ENCODE measurements at places on chromosomes 1 and 21. TPM values are rescaled to one million over a fixed set of nuclear protein-coding genes. Genes with fewer than 3 reads are reported as not detected.

The OR6P1 gene
- not detected for total RNA-seq

The PGLYRP3 gene
- total RNA-seq, result not detected

The ADGRL2 gene
- 11.2 TPM for total RNA-seq

The PRDM15 gene
- 3.7 TPM for total RNA-seq

The RGS13 gene
- total RNA-seq, result not detected

The KIF21B gene
- 2.5 TPM for total RNA-seq

The LORICRIN gene
- total RNA-seq, result not detected

The FLG2 gene
- total RNA-seq, result not detected

The SPRR2E gene
- total RNA-seq, result not detected

The RAB7B gene
- 1.8 TPM for total RNA-seq

The NBPF4 gene
- 0.18 TPM for total RNA-seq

The DMBX1 gene
- total RNA-seq, result 0.68 TPM

The GUCA2B gene
- total RNA-seq, result not detected

The GNAT2 gene
- total RNA-seq, result not detected

The PWP2 gene
- total RNA-seq, result 1.9 TPM

The CRYZL1 gene
- total RNA-seq, result 14.5 TPM

The RHD gene
- not detected for total RNA-seq

The SLC2A5 gene
- total RNA-seq, result 0.04 TPM

The CD84 gene
- not detected for total RNA-seq

The HIPK1 gene
- 17.8 TPM for total RNA-seq

The TCEA3 gene
- total RNA-seq, result 0.42 TPM

The TMCC2 gene
- total RNA-seq, result 2.6 TPM

The PEAR1 gene
- 7.8 TPM for total RNA-seq

The BOLA1 gene
- total RNA-seq, result 30.0 TPM

The WRAP73 gene
- total RNA-seq, result 21.7 TPM

The OR10J1 gene
- not detected for total RNA-seq

The GJB3 gene
- 6.2 TPM for total RNA-seq

The TEDDM1 gene
- total RNA-seq, result not detected

The AQP10 gene
- total RNA-seq, result not detected

The GNG12 gene
- total RNA-seq, result 66.0 TPM

The SPOCD1 gene
- 5.3 TPM for total RNA-seq

The OR2L13 gene
- not detected for total RNA-seq

The SNAP47 gene
- 29.0 TPM for total RNA-seq

The CLCA4 gene
- total RNA-seq, result not detected

The CNTN2 gene
- 0.01 TPM for total RNA-seq

The ZNF670 gene
- 3.1 TPM for total RNA-seq

The MYOG gene
- not detected for total RNA-seq

The SPATA46 gene
- total RNA-seq, result not detected

The NPPB gene
- total RNA-seq, result not detected

The SYCP1 gene
- not detected for total RNA-seq

The DNM3 gene
- total RNA-seq, result 0.53 TPM

The TMEM240 gene
- total RNA-seq, result 0.45 TPM

The KRTAP13-3 gene
- not detected for total RNA-seq

The ITPKB gene
- total RNA-seq, result 3.2 TPM

The LCE3D gene
- total RNA-seq, result 0.60 TPM

Data from A549 treated with CORT108297 at 1 μM for 4 hours (cell line).